Smooth muscle cell of trachea (primary cell): ENCODE measurements at places on chromosomes 2 and 18. TPM values are rescaled to one million over a fixed set of nuclear protein-coding genes. Genes with fewer than 3 reads are reported as not detected.

The DCDC2C gene
- not detected in 2 replicates for total RNA-seq

The MATN3 gene
- total RNA-seq: 0.99 and 1.9 TPM in 2 replicates

The CACNB4 gene
- 0.73 and 1.2 TPM in 2 replicates for total RNA-seq

The HOXD11 gene
- total RNA-seq: not detected in 2 replicates

The ACP1 gene
- total RNA-seq: 86.8 and 96.4 TPM in 2 replicates

The MYO3B gene
- total RNA-seq: 0.15 and 0.17 TPM in 2 replicates

The IGFBP2 gene
- total RNA-seq: 3.1 and 6.9 TPM in 2 replicates

The CRYGD gene
- total RNA-seq: not detected in 2 replicates

The NTSR2 gene
- total RNA-seq: not detected in 2 replicates

The GNAL gene
- 0.15 and 0.99 TPM in 2 replicates for total RNA-seq
